ENCODE measurements at places on chromosomes 16 and 17.

DNA sequence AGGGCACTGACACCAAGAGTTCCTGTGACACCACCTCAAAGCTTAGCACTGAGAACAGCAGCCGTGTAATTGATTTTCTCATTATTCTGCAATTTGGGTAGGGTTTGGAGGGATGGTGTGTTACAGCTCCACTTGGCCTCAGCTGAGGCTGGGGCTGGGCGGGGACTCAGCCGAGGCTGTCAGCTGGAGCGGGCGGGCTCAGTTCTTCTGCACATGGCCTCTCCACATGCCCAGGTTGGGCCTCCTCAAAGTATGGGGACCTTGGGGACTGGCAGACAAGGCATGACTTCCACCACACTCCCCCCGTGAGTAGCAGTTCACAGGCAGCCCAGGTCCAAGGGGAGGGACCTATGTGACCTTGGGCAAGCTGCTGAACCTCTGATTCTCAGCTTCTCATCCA, 171.5 kb downstream of the IRF8 start:
- DNase-seq: no peak

DNA sequence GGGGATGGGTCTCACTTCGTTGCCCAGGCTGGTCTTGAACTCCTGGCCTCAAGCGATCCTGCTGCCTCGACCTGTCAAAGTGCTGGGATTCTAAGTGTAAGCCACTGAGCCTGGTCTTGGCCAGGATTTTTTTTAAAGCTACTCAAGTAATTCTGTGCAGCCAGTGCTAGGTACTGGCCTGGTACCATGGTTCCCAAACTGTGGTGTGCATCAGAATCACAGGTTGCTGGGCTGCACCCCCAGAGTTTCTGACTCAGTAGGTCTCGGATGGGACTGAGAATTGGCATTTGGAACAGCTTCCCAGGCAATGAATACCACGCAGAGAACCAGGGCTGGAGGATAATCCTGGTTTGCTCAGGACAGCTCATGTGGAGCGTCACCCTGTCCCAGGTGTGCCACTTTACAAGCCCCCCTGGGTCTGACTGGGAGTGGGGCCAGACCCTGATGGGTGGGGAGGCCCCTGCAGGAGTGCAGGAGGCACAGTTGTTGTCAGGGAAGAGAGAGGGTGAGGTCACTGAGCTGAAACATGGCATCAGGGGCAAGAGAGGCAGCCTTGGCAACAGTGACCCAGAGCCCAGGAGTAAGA, 10.7 kb upstream of the MRPS23 start:
- no peak for DNase-seq

- peak; percentile 93 for DNase-seq
Observed at GRCh38 chr17:17693253-17694168, 12.3 kb downstream of the RAI1 start.

- DNase-seq: no peak
Observed at GRCh38 chr16:84430860-84431259, 62.5 kb downstream of the ATP2C2 start.

- DNase-seq: no peak
Observed at GRCh38 chr16:49464877-49465504, 91.4 kb downstream of the C16orf78 start.

GRCh38 chr16:55701442-55702319, 45.9 kb downstream of the SLC6A2 start:
- peak; percentile 49 for DNase-seq

Measured in SHP77 (cell line).